Lung (tissue), 17 donors: ENCODE measurements at places on chromosomes 1 and 21. TPM values are rescaled to one million over a fixed set of nuclear protein-coding genes. Genes with fewer than 3 reads are reported as not detected.

The C1orf116 gene
- total RNA-seq, result 123 TPM

The ANKRD34A gene
- 1.0 TPM for total RNA-seq

The C1QTNF12 gene
- 2.5 TPM for total RNA-seq

The HOOK1 gene
- total RNA-seq, result 19.4 TPM

The PTGFR gene
- 4.8 TPM for total RNA-seq

The LCE1F gene
- not detected for total RNA-seq
